Fibroblast of the aortic adventitia (primary cell): ENCODE measurements at places on chromosomes 16 and 17. TPM values are rescaled to one million over a fixed set of nuclear protein-coding genes. Genes with fewer than 3 reads are reported as not detected.

The TANC2 gene
- 30.1 and 30.8 TPM in 2 replicates for total RNA-seq

The CACNA1H gene
- 2.7 TPM in 1 of 2 replicates, not detected in the other for total RNA-seq

The CDRT15L2 gene
- not detected in 2 replicates for total RNA-seq

The CLEC18B gene
- not detected in 2 replicates for total RNA-seq

The HCRT gene
- total RNA-seq, result not detected in 2 replicates

The ASB16 gene
- 0.27 TPM in 1 of 2 replicates, not detected in the other for total RNA-seq

The SCIMP gene
- not detected in 2 replicates for total RNA-seq

The CCDC154 gene
- total RNA-seq, result 0.36 and 0.41 TPM in 2 replicates

GRCh38 chr16:79276501-79276900 is 324.0 kb downstream of the MAF start:
- DNase-seq, result no peak

DNA sequence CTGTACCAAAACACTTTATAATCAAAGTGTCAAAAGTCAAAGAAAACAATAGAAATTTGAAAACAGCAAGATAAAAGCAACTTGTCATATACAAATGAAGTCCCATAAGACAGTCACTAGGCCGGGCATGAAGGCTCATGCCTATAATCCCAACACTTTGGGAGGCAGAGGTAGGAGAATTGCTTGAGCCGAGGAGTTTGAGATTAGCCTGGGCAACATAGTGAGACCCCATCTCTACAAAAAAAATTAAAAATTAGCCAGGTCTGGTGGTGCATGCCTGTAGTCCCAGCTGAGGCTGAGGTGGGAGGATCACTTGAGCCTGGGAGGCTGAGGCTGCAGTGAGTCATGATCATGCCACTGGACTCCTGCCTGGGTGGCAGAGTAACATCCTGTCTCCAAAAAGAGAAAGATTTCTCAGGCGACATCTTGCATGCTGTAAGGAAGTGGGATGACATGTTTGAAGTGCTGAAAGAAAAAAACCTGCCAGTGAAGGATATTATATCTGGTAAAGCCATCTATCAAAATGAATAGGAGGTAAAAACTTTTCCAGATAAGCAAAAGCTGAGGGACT is 98.7 kb upstream of the NACA2 start:
- peak; percentile 18 for DNase-seq

- no peak for DNase-seq
Measured at GRCh38 chr17:48159232-48159631, 51.7 kb downstream of the SNX11 start.

DNA sequence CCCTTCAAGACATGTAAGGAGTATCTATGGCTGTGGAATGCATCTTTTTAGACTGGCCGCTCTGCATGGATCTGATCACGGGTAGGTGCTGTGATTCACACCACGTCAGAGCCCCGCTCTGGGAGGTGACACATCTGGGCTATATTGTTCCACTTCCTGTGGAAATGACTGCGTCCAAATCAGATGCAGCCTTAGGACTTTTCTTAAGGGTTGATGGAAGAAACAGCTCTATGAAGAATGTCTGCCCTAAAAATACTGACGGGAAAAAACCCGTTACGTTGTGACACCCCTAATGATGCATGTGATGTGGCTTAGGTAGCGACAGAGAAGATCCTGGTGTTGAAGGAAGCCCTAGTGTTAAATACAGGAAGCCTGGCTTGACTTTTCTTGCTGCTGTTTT is 12.2 kb downstream of the BANP start:
- DNase-seq, result peak; percentile 89

DNA sequence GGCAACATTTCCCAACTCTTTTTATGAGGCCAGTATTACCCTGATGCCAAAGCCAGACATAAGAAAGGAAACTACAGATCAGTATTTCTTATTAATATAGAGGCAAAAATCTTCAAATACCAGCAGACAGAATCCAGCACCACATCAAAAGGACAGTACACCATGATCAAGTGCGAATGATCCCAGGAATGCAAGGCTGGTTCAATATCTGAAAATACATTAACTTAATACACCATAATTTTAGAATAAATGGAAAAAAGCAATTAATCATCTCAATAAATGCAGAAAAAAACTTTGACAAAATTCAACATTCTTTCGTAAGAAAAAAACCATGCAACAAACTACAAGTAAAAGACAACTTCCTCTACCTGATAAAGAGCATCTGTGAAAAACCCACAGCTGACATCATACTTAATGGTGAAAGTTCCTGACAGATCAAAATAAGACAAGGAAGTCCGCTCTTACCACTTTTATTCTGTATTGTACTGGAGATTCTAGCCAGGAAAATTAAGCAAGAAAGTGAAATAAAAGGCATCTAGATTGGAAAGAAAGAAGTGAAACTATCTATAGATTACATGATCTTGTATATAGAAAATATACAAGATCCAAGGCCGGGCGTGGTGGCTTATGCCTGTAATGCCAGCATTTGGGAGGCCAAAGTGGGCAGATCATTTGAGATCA is 26.4 kb upstream of the MAPK3 start:
- DNase-seq, result no peak

DNA sequence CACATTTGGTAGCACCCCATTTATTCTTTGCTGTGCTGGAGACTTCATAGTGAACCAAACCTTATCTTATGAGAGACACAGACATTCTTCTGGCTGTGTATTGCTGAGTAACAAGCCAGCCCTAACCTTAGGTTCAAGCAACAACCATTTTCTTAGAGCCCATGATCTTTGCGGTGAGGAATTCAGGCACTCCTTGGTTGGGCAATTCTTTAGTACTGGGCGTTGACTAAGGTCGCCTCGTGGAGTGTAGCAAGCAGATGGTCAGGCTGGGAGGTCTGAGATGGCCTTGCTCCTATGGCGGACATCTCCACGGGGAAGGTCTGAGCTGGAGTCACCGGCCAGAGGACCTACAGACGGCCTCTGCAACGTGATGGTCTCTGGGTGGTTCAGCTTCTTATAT is 43.1 kb downstream of the ARSG start:
- DNase-seq, result no peak

- DNase-seq, result no peak
Measured at GRCh38 chr16:74766729-74767128, 7.9 kb downstream of the FA2H start.

DNA sequence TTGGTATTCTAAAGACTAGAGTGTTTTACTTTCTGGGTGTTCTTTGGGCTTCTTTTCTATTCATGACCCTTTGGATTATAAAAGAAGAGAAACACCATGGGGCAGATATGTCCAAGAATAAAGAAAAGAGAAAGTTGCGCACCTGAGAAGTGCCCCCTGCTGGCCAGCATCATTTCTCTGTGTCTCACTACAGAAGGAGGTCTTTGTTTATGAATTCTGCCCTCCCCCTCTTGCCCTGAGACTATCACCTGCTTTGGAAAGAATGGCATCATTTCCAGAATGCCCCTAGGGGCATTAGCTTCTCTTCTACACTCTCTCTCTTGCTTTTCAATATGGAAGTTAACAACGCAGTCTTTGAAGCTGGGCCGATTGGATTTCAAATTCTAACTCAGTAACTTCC is 45.0 kb downstream of the CDH13 start:
- DNase-seq, result no peak

DNA sequence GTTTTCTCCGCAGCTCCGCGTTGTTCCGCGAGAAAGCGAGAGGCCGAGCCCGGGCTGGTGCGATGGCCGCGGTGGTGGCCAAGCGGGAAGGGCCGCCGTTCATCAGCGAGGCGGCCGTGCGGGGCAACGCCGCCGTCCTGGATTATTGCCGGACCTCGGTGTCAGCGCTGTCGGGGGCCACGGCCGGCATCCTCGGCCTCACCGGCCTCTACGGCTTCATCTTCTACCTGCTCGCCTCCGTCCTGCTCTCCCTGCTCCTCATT is 404 bp downstream of the EMC6 start:
- no peak for DNase-seq

- no peak for DNase-seq
Measured at GRCh38 chr17:78923660-78924453, 1.3 kb downstream of the TIMP2 start.

- no peak for DNase-seq
Measured at GRCh38 chr17:40561871-40562611, 3.2 kb downstream of the CCR7 start.

DNA sequence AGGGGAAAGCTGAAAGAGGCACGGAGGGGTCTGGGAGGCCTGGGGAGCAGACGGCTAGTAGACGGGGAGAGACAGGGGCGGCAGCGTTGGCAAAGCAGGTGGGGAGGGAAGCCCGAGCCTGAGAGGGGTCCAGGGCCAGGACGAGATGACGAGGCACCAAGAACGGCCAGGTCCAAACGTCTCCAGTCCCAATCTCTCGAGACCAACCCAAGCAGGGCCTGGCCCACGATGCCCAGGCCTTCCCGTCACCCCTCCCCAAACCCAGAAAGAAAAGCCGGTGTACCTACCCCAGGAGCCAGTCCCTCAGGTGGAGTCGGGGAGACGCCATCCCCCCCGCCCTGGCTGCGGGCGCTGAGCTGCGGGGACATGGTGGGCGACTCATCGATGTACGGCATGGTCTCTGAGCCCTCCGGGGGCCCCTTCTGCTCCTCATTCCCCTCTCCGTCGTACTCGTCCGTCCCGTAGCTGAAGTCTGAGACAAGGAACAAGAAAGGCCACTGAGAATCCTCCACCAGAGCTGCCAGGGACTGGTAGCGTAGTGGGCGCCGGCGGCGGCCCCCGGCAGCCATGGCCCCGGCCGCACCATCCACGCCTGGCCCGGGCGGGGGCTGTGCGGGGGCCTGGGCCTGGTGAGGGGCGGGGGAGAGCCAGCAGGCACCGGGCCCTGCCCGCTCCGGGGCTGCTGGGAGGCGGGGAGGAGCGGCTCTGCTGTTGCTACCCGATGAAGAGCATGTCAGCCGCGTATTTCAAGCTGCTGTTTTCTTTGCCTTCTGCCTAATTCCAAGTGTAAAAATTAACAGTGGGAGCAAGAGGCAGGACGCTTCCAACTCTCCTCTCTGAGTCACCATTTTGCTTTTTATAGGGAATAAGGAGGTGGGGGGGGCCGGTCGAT is 54.6 kb downstream of the ABR start:
- no peak for DNase-seq

GRCh38 chr16:49659356-49659755 is 196.6 kb downstream of the ZNF423 start:
- DNase-seq, result no peak

- no peak for DNase-seq
Measured at GRCh38 chr17:44382917-44383316, 6.5 kb downstream of the ITGA2B start.

- DNase-seq, result peak; percentile 84
Measured at GRCh38 chr17:59746849-59747445, 39.5 kb downstream of the VMP1 start.

DNA sequence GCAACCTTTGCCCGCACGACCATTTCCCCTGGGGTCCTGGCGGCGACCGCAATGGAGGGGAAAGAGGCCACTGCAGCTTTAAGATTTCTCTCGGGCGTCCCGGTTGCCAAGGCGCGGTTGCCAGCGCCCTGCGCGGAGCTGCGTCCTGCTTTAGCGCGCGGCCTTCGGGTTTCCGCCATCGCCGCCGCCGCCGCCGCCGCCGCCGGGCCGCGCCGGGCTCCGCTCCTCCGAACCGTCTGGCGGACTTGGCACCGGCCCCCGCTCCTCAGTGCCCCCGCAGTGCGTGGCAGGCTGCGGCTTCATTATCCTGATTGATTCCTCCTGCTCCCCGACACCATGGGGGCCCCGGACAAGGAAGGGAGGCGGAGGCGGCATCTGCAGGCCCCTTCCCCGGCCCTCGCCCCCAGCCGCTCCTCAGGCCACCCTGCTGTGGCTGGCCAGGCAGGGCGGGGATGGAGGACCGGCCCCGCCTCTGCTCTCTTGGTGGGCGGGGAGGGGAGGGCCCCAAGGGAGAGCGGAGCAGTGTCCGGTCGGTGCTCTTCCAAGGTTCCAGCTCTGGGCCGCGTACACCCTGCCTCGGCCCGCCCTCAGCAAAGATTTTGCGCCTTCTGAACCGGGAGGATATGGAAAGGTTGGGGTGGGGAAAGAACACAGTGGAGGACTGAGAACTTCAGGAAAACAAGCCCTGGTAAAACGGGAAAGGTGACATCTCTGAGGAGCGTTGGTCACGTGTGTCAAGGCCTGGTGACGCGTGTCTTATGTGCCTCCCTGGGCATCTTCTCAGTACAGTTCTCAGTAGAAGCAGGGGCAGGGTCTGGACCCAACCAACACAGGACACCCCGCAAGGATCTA is 34.0 kb downstream of the NEUROD2 start:
- DNase-seq, result peak; percentile 54

DNA sequence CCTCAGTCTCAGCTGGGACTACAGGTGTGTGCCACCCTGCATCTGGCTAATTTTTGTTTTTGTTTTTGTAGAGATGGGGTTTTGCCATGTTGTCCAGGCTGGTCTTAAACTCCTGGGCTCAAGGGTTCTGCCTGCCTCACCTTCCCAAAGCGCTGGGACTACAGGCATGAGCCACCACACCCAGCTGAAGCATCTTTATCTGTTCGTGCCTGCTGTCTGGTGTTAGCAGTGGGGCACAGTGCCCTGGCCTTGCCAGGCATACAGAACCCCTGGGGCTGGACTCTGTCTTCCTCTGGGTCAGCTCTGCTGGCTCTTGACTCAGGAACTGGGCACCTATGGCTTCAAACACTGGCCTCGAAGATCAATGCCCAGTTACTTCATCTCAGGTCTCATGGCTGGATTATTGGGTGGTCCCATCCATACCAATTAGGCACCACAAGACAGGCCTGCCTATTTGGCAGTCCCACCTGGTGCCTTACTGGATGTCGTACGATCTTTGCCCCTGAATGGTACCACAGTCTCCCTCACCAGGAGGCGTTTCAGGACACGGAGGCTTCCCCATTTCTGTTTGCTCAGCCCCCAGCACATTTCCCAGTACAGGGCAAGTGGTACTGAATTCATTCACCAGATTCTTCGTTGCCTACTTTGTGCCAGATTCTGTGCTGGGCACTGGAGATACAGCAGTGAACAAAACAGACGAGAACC is 99.3 kb downstream of the RAB11FIP4 start:
- no peak for DNase-seq

- DNase-seq, result peak; percentile 90
Measured at GRCh38 chr17:45341533-45342158, 24.8 kb upstream of the MAP3K14 start.

DNA sequence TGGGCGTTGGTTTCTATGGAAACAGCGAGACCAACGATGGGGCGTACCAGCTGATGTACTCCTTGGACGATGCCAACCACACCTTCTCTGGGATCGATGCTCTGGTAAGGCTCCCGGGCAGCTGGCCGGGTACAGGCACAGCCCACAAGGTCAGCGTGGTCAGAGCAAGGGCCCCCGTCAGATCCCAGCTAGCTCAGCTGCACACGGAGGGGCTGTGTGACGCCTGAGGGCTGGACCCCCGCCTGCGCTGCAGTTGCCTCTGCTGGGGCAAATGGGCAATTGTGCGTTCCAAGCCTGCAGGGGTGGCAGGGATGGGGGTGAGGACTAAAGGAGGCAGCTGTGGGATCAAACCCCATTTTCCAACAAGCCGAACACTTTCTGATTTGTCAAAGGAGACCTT is 17.5 kb downstream of the TTYH2 start:
- DNase-seq, result no peak
